ENCODE measurements at places on chromosomes 11 and 22.

- DNase-seq = no peak
These were observed 47.3 kb upstream of the CCDC34 start for GRCh38 chr11:27410272-27410671.

GRCh38 chr22:48780597-48781277 lies 1046.9 kb downstream of the BRD1 start:
- no peak for DNase-seq

- no peak for DNase-seq
These were observed 75.3 kb upstream of the NCAM1 start for GRCh38 chr11:112885744-112886433.

DNA sequence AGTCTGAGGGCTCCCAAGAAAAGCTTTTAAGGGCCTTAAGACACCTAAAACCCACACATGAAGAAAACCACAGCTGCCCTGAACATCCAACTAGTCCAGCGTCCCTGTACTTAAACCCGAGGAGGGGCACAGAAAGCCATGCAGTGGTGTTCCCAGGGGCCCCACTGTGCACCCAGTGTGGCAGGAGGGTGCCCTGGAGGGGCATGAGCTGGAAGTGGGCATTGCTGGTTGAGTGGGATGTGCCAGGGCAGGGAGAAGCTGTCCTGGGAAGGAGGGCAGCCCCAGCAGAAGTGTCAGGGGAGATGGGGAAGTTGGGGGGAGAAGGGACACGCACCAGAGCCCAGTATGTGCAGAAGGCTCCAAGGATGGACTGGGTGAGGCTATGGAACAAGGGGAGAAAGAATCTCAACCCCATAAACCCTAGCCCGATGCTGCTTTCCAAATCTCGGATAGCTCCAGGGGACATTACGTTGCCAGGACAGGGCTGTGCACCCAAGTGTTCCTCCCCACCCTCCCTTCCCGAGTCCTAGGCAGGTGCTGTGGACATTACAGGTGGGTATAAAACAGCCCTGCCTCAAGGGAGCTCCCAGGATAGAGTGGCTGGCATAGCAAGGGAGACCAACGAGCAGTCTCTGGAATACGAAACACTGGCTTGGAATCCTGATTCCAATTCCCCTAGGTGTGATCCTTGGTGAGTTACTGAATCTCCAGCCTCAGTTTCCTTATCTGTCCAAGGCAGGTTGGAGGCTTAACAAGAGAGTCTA lies 44.2 kb downstream of the SHANK2 start:
- no peak for DNase-seq

- no peak for DNase-seq
These were observed 112.9 kb upstream of the TMEM45B start for GRCh38 chr11:129702410-129703398.

DNA sequence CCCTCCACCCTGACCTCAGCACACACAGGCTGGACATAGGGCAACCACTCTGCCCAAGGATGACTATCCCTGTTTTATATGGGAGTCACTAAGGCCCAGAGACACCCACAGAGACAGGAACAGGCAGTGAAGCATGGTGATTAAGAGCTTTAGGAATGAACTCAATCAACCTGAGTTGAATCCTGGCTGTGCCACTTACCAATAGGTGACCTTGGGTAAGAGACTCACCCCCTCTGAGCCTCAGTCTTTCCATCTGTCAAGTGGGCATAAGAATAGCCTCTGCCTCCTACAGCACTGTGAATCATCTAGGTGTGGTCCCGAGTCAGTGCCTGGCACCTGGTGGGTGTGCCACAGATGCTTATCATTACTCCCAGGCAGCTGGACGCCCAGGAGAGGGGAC lies 6.8 kb downstream of the CRYBB1 start:
- DNase-seq = no peak
